LNCaP clone FGC (cell line): ENCODE measurements at places on chromosomes 3 and 15.

GRCh38 chr3:20125897-20126296 is 60.1 kb downstream of the SGO1 start:
- DNase-seq = no peak

GRCh38 chr3:46027021-46027705 is at the start of gene XCR1:
Gene XCR1, minus strand, starts transcription at chr3:46027483. Its CDS starts 5,536 bp downstream, at chr3:46021947.
- DNase-seq = no peak

DNA sequence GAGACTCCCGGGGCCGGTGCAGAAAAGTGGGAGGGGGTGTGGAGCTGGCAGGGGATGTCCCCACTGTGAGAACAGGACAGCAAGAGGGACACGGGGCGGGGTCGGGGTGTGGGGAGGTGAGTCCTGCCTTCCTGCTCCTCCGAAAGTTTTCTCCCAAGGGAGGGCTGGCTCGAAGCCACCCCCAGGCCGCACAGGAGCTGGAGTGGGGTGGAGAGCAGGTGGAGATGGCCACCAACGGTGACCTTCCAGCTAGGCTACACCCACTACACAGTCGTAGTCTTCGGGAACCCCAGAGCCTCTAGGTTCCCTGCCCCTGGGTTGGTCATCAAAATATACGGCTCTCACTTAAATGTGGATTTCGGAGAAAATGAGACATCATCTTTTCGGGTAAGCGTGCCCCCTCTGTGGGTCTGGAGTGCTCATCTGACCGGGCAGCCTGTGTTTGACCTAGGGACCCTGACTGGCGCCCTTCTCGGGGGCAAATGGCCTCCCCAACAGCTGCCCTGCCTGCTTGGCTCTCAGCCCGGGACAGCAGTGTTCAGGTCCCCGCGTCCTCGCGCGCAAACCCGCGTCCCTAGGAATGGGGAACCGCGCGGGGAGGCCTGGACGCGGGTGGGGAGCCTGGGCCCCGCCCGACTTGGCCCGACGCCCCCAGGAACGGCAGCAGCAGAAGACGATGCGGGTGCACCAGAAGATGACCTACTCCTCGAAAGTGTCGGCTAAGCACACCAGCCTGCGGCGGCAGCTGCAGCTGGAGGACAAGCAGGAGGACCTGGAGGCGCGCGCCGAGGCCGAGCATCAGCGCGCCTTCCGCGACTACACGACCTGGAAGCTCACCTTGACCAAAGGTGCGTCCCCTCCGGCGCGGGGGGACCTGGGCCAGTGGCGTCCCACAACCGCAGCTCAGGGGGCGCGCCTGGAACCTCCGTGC is 21.2 kb downstream of the CFAP100 start:
- DNase-seq = no peak

DNA sequence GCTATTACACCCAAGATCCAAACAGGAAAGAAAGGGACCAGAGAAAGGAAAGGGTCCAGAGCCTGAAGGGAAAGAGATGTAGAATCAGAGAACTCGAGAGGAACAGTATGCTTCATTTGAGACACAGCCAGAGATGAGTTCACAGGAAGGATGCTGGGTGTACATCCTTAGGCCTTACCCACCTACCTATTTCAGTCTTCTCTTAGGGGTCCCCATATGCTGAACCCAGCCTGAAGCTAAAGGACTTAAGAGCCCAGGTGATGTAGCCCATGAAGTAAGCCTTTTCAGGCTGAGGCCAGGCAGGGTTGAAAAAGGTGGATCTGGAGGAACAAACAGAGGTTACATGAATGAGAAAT is 338.0 kb upstream of the KCNH8 start:
- DNase-seq = no peak

DNA sequence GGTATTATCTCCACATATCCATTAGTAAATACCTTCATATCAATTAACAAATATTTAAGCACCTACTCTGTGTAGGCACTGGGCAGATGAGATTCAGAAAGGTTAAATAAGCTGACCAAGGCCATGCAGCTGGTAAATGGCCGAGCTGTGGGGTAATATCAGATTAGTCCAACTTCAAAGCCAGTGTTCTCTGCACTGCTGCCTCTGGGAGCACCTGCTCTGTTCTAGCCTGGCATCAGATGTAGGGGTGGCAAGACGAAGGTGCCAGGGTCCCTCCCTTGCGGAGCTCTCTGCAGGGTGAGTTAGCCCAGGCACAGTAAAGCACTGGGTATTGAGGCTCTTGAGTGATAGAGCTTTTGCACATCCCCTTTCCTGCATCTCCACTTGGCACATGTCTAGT is 5.5 kb downstream of the TATDN2 start:
- no peak for DNase-seq

DNA sequence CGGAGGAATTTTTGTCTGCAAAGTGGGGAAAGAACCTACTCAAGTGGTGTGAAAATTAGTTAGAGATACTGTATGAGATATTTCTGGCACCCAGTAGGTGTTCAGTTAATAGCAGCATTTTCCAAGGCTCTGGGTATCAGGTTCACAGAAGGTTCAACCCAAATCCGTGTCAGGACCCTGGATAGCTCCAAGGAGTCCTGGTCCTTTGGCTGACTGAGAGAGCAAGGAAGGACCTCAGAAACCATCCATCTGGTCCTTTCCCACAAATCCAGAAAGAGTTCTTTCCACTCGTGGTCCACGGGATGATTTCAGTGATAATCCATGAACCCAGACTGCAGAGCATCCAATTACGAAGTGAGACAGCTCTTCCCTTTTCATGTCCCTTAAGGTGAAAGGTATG is 51.4 kb downstream of the SLC6A11 start:
- DNase-seq = no peak

DNA sequence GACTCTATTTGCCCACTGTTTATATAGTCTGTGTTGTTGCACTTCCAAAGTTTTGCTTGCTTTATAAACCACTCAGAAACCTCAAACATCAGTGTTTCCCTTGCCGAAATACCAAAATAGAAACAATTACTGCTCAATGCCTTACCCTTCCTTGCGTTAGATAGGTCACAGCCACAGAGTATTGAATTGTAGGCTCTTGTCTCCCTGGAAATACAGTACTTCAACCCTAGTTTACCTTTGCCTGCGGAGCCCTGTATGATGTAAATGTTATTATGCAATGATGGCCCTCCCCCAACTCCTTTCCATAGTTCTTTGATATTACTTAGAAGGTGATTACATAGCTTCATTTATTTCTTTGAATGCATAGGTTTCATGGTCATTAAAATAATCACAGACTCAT is 44.2 kb downstream of the SOX2 start:
- no peak for DNase-seq

DNA sequence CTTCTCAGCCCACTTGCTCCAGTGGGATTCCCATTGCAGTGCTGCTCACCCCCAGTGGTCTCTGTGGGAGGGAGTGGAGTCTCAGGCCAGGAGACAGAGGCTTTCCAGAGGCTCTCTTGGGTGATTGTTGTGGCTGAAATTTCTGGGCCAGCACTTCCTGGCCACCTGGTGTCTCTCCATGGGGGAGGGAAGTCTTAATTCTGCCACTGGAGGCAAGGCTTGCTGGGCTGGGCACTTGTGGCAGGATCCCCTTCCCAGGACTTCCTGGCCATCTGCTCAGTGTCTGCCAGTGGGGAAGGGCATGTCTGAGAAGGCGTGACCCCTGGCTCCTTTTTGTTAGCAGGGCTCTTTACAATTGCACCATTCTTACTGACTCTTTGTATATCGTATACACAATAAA is 351.8 kb downstream of the GABRB3 start:
- DNase-seq = no peak

GRCh38 chr3:102193255-102193654 is 241.6 kb upstream of the ZPLD1 start:
- DNase-seq = no peak

DNA sequence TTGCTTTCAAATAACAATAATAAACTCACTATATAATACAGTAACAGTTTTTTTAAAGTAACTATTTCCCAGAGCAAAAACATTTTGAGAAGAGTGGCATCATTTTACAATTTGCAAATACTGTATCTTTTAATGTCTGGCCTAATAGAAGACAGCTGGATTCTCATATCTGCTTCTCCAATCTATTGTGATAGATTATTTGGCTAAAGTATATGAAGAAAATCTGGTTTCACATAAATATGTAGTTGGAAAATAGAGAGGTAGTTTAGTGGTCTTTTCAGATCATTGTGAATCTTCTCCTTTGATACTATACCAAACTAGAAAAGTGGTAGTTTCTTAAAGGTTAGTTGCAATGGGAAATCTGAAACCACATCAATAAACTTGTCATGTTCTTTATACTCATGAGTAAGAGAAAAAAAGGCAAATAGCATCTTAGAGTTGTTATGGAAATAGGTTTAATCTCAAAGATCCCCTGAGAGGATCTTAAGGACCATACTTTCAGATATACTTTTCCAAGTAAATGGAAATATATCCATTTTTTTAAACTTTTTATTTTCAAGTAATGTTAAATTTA is 124.8 kb upstream of the NR2E3 start:
- no peak for DNase-seq

DNA sequence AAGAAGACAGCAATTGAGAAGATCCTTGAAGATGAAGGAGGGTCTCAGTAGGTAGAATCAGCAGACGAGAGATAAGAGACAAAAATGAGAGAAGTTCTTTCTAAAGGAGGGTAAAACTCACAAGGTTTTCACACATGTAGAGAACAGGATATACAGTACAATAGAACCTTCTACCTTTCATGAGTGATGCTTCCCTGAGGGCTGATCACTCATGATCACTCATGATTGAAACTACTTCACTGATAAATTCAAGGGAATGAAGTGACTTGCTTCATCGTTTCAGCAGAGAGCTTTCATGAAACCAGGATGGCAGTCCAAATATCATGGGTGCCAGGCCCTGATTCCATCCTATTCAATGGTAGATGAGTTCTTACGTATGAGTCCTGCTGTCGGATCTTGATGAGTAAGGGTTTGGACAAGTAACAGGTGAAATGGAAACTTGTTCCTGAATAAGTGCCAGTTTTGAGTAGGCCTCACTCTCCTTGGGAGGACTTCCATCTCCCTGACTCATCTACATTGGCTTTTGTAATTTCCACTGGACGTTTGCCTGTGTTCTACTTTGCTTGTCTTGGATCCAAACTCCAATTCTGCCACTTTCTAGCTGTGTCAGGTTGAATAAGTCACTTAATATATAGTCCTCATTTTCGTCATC is 9.6 kb upstream of the CLDN16 start:
- DNase-seq = peak; percentile 93

DNA sequence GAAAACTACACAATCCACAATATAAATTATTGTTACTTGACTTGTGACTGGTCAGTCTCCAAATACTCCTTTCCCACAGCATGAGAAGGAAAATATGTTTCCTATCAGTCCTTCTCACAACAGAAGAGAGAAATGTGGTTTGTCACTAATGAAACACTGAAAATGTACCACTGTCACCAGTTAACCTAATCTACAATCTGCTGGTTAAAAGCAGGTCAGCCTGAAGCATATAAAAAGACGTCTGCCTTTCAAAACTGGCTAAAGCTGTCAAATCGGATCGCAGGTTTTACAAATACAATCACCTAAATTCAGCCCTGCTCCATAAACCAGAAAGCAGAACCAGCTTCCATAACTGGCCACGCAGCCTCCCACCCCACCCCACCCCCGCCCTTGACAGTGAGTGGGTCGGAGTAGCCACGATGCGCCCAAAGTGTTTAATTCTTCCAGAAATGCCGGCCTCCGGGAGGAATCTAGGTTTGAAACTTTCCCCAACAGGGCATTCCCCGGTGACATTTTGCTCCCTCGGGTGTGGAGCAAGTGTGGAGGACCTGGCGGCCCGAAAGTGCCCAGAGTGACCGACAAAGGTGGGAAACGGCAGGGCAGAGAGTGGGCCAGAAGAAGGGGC is 682 bp downstream of the ETFA start:
- DNase-seq = no peak

GRCh38 chr3:140219291-140219690 is 284.3 kb downstream of the CLSTN2 start:
- DNase-seq = no peak

DNA sequence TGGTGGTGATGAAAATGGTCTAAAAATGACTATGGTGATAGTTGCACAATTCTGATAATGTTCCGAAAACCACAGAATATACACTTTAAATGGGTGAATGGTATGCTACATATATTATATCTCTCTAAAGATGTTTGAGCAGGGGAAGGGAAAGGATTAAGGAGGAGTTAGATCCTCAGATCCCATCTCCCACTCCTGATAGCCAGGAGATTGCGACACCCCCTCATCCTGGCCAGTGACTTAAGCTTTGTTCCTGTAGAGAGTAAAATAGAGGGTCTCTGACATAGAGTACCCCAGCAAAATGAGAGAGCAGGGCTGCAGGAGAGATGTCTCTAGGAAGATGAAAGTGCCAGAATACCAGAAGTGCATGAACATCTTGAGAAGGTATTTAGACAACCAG is 984.8 kb downstream of the FHIT start:
- no peak for DNase-seq

DNA sequence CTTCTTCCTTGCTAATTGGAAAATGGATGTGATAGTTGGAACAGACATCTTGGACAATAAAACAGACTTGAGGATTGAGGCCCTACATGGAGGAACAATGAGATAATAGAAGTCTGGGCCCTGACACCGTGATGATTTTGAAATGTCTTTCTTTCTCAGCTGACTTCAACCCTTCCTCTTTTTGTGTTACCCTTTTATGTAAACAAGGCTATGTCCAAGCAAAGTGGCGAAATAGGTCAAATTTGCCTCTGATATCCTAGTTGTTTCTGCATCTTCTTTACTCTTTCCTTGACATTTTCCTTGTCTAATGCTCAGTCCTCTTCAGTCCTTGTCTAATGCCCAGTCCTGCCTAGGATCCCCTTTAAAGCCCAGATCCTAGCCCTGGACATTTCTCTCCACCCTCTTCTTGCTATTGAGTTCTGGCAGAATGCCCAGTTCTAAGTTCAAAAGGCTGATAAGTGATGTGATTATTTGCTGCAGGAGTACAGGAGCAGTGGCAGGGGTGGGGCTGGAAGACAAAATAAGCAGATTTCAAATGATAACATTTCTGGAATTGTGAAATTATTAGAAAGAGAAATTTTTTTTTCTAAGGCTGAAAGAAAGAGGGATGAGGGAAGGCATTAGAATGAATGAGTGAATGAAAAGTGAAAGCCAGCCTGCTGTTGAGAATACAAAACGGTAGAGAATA is 6.5 kb upstream of the VPS8 start:
- DNase-seq = no peak
